ENCODE measurements at places on chromosomes 7 and 10.

GRCh38 chr10:120613180-120613579, 156.2 kb downstream of the PLPP4 start:
- DNase-seq = no peak

- no peak for DNase-seq
These were observed 34.7 kb downstream of the DDIT4 start for GRCh38 chr10:72308320-72308987.

GRCh38 chr7:56028942-56029630, 22.2 kb downstream of the PSPH start:
- no peak for DNase-seq

DNA sequence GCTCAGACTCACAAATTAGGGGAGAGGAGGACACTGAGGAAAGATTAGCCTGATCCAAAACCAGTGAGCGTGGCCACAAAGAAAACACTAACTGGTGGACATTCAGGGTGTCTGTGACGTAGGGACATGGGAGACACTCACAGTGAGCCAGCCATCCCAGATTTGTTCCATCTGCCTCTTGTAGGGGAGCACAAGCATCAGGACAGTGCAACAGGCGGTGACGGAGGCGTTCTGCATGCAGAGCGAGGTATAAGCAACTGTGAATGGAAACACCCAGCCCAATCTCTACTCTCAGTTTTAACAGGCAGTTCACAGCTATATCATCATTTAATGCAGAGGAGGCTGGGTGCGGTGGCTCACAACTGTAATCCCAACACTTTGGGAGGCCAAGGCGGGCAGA, 52.8 kb upstream of the TOMM7 start:
- DNase-seq = no peak

- no peak for DNase-seq
These were observed 15.3 kb downstream of the NKX2-3 start for GRCh38 chr10:99548041-99548530.

DNA sequence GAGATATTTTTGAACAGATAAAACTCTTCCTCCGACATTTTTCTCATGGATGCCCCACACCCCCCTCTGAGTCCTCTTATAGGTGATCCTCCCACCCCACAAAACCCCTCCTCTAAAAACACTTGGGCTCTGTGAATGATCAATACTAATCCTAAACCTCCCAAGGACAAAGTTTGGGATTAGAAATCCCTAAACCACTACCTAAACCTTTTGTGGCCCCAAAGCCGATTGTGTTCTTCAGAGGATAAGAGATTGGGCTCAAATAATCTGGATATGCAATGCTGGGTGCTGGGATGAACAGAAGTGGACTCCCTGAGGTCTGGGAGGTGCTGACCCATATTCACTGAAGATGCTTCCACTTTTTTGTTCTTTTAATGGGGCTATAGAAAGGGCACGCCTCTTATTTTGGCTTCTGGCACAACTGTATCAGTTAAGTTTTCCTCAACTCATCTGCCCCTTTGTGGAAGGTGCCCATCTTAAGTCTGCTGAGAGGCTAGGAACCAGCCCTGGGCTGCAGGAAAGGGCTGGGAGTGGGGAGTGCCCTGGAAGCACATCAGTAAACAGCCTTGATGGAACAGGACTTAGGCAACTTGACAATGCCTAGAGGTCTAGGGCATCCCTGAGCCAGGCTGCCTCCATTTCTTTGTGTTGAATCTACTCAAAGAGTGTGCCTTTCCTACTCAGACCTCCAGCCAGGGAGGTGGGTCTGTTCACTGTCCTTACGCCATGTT, at the start of gene OPN1SW:
OPN1SW (minus strand) TSS at position 51 of the 731 bp plus-strand sequence; CDS start at position 38, 13 bp downstream.
- no peak for DNase-seq

DNA sequence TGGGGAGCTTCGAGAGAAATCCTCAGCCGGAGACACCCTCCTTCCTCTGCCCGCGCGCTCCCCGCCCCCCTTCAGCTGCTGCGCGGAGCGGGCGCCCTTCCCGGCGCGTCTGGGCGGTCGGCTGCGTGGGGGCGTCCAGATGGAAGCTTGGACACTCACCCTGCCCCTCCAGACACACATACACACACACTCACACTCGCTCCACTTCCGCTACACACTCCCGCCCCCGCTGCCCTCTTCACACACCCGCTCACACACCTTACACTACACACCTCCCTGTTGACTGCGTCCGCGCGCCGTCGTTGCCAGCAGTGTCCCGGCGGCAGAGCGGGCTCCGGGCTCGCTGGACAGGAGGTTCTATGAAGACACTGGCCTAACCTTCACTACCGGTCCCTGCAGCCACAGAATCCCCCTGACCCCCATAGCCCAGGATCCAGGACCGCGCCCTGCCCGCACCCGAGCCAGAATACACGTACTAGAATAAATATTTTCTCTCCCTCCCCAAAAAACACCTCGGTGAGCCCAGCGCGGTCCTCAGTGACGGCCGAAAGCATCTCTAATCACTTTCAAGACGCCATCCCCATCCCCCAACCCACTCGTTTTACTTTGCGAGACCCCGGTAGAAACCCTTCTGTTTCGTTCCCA, 1.1 kb upstream of the EGR2 start:
- DNase-seq = no peak

- no peak for DNase-seq
These were observed 92.2 kb upstream of the DDC start for GRCh38 chr7:50657341-50657873.

- no peak for DNase-seq
These were observed 7.7 kb upstream of the CPA1 start for GRCh38 chr7:130372402-130373165.

DNA sequence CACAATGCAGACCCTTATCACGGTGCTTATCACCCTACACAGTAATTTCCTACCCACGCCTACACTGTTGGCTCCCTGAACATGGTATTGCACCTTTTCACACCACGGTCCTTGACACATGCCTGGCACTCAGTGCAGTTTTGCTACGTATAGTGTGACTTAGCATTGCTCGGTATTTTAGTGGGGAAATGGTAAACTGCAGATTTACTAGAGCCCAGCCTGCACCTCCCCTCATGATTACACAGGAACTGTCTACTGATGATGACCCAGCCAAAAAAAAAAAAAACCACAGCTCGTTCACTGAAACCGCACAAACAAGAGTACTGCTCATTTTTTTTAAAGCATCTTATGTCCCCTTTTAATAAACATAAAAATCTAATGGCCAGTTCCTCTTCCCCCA, 124.2 kb upstream of the ZNF746 start:
- no peak for DNase-seq

DNA sequence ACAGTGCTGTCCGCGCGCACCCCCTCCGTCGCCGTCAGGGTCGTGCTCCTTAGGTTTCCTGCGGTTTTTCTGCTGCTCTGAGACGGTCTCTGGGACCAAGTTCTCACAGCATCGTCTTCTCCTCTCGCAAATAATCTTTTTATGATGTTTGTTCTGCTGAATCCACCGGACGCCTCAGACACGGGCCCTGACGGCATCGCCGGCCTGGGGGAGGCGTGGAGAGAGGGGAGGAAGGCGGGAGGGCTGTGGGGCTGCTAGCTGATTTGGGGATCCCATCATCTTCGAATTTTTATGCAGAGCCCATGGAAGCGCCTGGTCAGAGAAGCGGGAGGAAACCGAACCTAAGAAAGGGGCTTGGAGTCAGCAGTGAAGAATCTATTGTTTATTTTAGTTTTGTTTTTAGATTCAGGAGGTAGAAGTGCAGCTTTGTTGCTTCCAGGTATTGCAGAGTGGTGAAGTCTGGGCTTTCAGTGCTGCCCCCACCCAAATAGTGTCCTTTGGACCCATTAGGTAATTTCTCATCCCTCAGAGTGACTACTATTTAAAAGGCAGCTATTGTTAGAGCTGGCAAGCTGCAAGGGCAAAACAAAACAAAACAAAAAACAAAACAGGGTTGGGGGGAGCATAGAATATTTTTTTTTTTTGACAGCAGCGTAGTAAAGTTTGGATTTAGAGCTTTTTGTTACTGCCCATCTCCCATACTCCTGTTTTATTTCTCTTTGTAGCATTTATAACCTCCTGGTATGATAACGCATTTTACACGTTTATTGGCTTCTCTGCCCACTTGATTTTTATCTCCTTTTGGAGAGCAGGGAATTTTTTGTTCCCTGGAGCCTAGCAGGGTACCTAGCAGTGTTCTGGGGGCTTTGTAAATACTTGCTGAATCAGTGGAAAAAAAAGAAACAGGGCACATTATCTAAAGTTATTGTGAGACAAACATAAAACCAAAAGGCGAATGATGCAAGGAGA, 92.6 kb downstream of the SPAG6 start:
- DNase-seq = no peak

DNA sequence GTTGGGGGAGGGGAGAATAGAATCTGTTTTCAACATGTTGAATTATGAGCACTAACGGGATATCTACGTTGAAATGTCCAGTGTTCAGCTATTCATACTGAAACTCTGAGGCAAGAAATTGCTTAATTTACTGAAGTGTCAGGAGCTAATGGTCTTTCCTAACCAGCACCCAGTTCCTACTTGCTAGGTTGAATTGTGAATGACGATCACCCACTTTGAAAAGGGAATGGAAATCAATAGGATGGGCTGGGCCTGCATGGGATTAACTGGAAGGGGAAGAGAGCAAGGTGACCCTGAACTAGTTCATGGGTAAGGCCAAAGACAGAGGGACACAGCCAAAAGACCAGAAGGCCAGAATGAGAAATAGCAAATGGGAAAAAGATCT, 51.3 kb downstream of the HIPK2 start:
- DNase-seq = no peak

DNA sequence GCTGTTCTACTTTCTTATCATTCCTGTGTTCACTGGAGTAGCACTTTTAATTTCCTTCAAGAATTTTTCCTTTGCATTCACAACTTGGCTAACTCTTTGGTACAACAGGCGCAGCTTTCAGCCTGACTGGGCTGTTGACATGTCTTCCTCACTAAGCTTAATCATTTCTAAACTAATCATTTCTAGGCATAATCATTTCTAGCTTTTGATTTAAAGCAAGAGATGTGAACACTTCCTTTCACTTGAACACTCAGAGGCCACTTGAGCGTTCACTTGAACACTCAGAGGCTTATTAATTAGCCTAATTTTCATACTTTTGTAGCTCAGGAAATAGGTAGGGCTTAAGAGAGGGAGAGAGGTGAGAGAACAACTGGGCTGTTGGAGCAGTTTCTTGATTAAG, 15.9 kb downstream of the C10orf90 start:
- no peak for DNase-seq

- no peak for DNase-seq
These were observed 22.4 kb downstream of the GBF1 start for GRCh38 chr10:102267748-102268147.

DNA sequence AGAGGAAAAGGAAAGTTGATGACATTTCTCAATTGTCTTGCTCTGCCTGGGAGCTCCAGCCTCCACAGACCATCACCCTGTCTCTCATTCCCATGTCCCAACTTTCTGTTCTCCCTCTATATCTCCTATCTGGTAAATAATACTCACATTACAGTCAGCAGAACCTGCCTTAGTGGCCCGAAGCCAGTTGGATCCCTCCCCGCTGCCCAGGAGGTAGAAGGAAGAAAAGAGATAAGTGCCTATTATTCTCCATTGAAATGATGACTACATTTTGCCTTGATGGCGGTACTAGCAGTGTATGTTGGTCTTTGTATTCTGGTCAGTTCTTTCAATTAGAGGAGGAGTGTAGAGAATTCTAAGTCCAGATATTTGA, 91.9 kb downstream of the CSTF2T start:
- no peak for DNase-seq

DNA sequence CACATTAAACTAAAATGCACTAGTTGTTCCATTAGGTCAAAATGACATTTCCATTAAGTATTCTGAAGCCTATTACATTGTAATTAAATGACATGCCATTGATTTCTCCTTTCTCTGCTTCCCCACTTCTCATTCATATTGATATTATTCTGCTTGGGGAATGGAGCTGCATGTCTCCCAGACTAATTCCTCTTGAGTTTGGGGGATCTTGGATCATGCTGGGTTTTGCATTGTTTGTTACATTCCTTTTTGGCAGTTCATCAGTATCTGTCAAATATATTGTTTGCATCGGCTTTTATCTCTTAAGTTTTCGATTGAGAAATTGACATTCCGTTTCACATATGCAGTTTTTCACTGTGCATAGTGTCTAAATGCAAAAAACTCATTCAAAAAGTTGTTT, 65.1 kb upstream of the CYP26C1 start:
- DNase-seq = no peak

- no peak for DNase-seq
These were observed 88.3 kb upstream of the AGK start for GRCh38 chr7:141462958-141463357.

DNA sequence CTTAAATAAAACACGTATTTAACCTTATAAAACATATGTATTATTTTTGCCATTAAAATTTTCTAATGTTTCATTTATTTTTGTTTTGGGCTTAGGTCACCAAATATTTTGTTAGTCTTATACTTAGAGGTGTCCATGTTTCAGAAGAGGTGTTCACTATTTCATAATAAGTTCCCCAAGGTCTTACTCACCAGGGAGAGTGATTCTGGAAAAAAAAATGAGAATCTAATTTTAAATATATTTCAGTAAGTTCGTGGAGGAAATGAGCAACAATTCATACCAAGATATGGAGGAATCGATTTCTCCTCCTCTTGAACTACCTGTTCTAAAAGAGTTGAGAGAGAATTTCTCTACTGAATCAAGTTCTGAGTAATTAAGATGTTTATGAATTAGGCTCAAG, 271.6 kb upstream of the SLC26A5 start:
- no peak for DNase-seq
